ENCODE measurements at places on chromosomes 5 and 9.

DNA sequence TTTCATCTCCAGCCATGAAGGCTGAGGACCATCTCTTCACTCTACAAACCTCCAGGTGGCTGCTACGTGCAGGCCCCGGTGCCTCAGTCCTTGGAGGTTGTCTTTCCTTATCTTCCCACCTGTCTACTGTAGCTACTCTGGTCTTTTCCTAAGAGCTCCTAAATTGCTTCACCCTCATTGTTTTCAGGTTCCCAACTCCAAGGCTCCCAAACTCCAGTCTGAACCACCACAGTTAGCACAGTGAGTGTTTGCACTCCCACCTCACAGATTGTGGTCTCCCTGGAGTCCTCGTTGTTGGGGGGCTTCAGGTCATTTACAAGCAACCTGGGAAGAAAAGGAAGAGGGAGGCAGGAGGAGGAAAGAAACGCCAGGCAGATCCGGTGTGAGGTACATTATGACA, 85.3 kb downstream of the NSUN2 start:
- DNase-seq: no peak

- DNase-seq: no peak
Measured at GRCh38 chr5:2727550-2727949, 23.9 kb downstream of the IRX2 start.

- no peak for DNase-seq
Measured at GRCh38 chr5:97037819-97038218, 101.9 kb downstream of the LNPEP start.

DNA sequence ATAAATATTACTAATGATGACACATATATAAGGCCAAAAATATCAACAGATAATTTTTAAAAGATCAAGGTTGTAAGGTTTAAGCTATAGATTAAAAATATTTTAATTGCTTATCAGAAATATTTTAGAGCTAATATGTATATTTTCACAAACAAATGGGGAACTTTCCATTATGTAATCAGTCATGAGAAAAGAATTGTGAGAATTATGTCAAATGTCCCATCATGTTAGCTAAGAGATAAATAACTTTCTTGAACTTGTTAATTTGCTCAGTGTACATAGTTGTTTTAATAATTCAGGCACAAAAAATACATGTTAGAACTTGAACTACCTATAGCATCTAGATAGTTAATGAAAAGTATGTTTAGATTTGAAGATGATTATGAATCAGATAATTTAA, 67.7 kb downstream of the SYK start:
- no peak for DNase-seq

DNA sequence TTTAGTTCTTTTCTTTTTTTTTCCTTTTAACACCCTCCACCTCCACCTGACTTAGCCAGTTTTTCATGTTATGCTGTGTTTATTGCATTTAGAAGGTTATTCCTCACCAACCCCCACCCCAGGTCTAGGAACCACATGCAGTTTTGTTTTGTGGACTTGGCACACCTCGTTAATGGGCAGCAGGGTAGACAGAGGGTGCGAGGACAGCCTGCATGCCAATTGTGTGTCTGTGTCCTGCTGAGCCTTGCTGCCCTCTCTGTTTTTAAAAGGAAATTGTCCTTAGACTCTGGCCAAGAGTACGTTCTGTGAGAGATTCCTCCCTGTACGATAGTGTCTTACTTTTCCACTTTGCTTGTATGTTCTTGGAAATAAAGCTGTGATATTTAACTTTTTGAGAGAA, 13.9 kb downstream of the PIK3R1 start:
- peak; percentile 93 for DNase-seq

- no peak for DNase-seq
Measured at GRCh38 chr5:130115686-130116085, 211.4 kb downstream of the CHSY3 start.

GRCh38 chr9:127852829-127853228, 1.6 kb downstream of the ENG start:
- DNase-seq: no peak

DNA sequence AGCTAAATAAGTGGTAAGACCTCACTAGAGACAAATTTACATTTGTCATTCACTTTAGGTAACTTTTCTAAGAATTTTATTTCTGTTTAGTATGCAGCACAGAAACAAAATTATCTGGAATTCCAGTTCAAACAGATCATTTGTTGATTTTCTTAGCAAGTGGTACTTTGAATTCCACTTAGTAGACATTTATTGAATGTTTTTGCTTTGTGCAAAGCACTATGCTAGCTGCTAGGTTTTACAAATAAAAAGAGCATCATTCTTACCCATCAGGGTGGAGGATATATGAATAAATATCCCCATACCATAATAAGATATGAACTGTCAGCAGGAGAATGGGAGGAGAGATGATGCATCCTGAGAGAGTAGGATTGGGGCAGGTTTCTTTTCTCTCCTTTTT, 35.4 kb downstream of the GNG10 start:
- DNase-seq: no peak

DNA sequence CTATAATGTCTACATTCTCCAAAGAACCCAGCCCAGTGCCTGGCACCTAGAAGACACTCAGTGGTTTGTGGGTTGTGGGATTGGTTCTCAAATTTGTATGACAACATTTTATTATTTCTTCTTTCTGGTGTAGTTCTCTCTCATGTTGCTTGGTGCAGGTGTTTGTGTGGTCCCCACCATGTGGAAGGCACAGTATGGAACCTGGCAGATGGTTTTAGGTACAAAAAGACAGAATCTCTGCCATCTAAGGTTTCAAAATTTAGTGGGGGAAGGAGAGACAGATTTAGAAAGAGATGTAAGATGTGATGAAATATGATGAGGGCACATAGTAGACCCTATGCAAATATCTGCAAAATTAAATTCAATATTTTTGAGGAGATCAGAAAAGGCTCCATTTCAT, 323.8 kb downstream of the CDK5RAP2 start:
- peak; percentile 53 for DNase-seq

GRCh38 chr9:2053883-2054845, 39.0 kb downstream of the SMARCA2 start:
- peak; percentile 69 for DNase-seq

- DNase-seq: no peak
Measured at GRCh38 chr5:128350705-128351104, 187.3 kb downstream of the FBN2 start.

DNA sequence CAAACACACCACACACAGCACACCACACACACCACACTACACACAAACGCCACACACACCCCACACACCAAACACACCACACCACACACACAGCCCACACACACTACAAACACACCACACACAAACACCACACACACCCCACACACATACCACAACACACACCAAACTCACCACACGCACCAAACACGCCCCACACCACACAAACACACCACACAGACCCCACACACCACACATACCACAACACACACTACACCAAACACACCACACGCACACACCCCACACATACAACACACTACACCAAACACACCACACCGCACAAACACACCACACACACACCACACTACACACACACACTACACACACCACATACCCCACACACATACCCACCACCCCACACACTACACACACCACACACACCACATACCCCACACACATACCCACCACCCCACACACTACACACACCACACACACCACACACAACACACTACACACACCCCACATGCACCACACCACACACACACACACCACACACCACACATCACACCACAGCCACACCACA, 151.2 kb downstream of the ERCC6L2 start:
- no peak for DNase-seq

- peak; percentile 73 for DNase-seq
Measured at GRCh38 chr9:76677481-76678055, 86.7 kb upstream of the PCA3 start.

- no peak for DNase-seq
Measured at GRCh38 chr9:116002624-116003023, 151.0 kb upstream of the PAPPA start.
